ENCODE measurements at places on chromosomes 1 and 21.

- no peak for DNase-seq
- H3K4me3 ChIP-seq = peak overlapping the region; percentile 23
- no peaks in the 10 kb centered on the region for H3K27me3 ChIP-seq
- peaks cover 2% of the 10 kb centered on the region for H3K36me3 ChIP-seq
Observed at GRCh38 chr1:77673030-77673429, 9.4 kb downstream of the ZZZ3 start.

DNA sequence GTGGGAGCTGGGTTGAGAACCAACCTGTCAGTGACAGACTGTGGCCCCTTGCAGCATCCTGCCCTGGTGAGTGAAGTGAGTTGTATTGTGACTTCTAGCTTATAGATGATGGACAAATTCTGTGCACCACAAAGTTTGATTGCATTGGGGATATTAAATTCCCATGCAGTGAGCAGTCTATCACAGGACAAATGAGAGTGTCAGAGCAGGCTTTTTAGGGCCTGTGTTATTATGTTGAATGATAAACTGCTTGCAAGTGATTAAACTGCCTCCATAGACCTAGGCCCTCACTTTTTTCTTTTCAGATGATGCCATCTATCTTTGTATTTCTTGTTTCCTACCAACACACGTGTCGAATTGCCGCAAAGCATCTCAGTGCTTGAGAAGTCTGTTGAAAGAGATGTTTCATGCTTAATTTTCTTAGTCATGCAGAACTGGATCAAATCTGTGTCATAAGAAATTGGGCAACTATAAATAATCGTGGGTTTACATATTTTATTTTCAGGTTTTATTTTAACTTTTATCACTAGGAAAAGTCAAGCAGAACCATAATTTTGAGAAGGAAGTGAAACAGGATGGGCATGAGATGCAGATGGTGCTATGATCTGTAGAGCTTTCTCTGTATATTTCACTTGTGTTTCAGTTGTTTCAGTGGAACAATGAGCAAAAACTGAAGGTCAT, 199.2 kb downstream of the S1PR1 start:
- H3K36me3 ChIP-seq = no peaks in the 10 kb centered on the region
- no peaks in the 10 kb centered on the region for H3K27me3 ChIP-seq
- no peak overlapping the region for H3K27ac ChIP-seq
- H3K4me3 ChIP-seq = no peak overlapping the region
- H3K4me1 ChIP-seq = no peaks in the 10 kb centered on the region
- DNase-seq = no peak

DNA sequence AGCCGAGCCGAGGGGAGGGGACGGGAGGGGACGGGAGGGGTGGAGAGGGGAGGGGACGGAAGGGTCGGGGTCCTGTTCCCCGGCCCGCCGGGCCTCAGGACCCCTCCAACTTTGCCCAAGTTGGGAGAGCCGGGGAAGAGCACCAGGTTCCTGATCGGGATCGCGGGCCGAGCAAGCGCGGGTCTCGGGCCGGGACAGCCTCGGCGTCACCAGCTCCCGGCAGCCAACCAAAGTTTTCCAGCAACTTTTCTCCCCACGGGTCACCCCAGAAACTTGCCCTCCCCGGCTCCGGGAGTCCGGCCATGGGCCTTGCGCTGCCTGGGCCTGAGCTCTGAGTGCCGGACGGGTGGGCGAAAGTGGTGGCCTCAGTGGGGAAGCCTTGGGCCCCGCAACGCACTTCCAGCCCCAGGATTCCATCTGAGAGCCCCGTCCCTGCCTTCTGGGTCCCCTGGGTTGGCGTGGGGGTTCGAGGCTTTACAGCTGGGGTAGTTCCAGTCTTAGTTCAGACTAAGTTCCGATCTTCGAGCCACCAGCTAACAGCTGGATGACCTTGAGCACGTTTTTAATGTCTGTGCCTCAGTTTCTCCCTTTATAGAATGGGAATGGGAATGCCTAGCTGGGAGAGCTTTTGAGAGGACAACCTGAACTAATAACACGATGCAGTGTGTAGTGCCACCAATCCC, 458 bp downstream of the ZC3H12A start:
- DNase-seq = peak; percentile 32
- H3K4me3 ChIP-seq = peak overlapping the region; percentile 77
- H3K36me3 ChIP-seq = peaks cover 36% of the 10 kb centered on the region
- peaks cover 74% of the 10 kb centered on the region for H3K4me1 ChIP-seq

GRCh38 chr1:109067883-109068282, 7.9 kb downstream of the TAF13 start:
- no peak overlapping the region for H3K4me3 ChIP-seq
- peaks cover 22% of the 10 kb centered on the region for H3K36me3 ChIP-seq
- DNase-seq = no peak

DNA sequence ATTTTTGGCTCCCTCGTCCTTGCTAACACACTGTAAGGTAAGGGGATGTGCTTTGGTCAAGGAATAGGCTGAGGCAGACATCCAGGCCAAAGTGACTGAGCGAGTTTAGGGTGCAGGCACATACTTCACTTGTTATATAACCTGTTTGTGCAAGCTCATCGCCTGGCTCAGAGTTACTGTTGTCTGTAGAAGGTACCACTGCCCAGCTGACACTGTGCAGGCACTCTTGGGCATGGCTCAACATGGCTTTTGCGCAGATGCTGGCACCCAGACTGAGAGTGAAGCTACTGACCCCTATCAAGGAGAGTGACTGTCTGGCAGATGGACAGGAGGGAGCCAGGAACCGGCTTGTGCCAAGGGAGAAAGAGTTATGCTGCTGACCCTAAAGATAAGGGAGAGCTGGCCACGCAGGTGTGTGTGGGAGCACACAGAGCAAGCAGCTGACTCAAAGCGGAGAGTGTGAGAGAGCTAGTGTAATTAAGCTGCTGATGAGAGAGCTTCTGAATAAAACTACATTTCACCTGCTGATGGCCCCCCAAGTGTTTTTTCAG, 307.3 kb upstream of the USP24 start:
- H3K27ac ChIP-seq = no peak overlapping the region
- no peaks in the 10 kb centered on the region for H3K27me3 ChIP-seq
- H3K36me3 ChIP-seq = no peaks in the 10 kb centered on the region
- DNase-seq = no peak
- no peak overlapping the region for H3K4me3 ChIP-seq

DNA sequence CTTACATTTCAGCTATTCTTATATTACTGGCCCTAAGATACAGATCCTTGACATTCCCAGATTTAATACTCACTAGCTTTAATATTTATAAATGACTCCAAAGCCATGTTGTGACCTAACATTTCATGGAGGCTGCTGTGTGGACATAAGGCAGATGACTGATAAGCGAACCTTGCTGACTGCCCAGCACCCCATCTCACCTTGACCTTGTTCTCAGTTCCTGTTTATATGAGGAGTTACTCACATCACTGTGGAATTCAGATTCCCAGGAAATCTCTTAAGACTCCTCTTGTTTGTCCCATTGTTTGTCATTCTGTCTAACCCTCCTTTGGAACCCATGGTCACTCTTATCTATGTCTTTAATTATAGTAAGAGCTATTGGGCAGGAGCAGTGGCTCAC, 21.9 kb downstream of the RAB3B start:
- H3K4me1 ChIP-seq = no peaks in the 10 kb centered on the region
- H3K27ac ChIP-seq = no peak overlapping the region
- H3K27me3 ChIP-seq = no peaks in the 10 kb centered on the region
- no peak overlapping the region for H3K4me3 ChIP-seq

DNA sequence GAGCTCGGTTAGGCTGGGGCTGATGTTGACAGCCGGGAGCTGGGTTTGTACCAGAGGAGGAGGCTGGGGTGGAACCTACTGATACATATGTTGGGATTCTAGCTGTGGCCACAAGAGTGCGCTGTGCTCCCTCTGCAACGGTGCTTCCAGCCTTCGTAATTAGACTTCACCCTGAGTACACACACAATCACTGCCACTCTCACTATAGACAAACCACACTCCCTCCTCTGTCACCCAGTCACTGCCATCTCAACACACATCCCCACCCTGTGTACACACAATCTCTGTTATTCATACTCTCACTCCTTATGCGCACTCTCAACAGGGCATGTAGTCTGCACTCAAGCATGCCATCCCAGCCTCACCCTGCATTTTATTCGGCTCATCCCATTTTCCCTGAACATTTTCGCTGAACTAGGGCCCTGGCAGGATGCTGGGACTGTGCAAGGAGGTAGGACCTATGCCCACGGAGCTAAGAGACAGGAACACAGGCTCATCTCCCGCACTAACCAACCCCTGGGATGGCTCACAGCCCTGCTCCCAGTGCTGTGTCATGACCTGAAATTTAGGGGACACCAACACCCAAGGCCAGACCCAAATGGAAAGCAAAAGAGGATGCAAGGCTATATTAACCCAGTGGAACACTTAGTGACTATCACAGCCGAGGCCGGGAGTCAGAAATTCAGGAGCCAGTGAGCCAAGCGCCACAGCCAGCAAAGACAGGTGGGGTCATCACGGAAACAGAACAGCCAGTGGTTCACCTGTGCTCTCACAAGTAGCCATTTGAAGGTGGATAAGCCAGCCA, 5.7 kb downstream of the GJB3 start:
- H3K27me3 ChIP-seq = no peaks in the 10 kb centered on the region
- no peak overlapping the region for H3K27ac ChIP-seq
- H3K36me3 ChIP-seq = no peaks in the 10 kb centered on the region
- no peak overlapping the region for H3K4me3 ChIP-seq

- peaks cover 4% of the 10 kb centered on the region for H3K36me3 ChIP-seq
- no peak overlapping the region for H3K4me3 ChIP-seq
- no peaks in the 10 kb centered on the region for H3K27me3 ChIP-seq
- H3K4me1 ChIP-seq = peaks cover 2% of the 10 kb centered on the region
- DNase-seq = no peak
- no peak overlapping the region for H3K27ac ChIP-seq
Observed at GRCh38 chr1:33080373-33080772, 580 bp upstream of the AZIN2 start.

GRCh38 chr1:160794376-160794775, 1.6 kb upstream of the LY9 start:
- DNase-seq = no peak
- no peak overlapping the region for H3K4me3 ChIP-seq
- no peaks in the 10 kb centered on the region for H3K4me1 ChIP-seq
- H3K27ac ChIP-seq = no peak overlapping the region

DNA sequence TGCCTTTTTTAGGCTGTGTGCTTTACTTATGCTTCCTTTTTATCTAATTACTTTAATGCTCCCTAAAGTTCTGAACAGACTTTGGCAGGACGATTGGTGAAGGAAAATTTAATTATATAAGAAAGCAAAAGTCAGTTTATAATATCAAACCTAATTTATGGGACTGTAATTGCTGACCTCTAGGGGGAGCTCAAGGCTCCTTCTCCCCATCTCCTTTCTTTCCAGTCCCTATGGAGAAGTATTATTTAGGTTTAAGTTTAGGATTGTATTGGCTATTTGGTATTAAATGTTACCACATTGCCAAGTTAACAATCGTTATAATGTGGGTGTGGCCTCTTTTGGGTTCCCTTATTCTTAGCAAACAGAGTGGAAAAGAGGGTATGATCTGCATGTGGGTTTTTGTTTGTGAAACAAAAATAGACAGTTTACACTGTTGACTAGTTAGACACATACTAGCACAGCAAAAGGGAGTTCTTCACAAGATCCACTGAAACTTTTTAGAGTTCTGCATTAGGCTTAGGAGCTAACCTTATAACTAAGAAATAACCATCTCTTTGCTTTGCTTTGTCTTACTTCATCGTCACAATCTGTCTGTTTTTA, 48.2 kb upstream of the TNFSF4 start:
- H3K36me3 ChIP-seq = no peaks in the 10 kb centered on the region
- no peaks in the 10 kb centered on the region for H3K27me3 ChIP-seq
- no peak overlapping the region for H3K27ac ChIP-seq
- H3K4me1 ChIP-seq = peaks cover 14% of the 10 kb centered on the region

- no peaks in the 10 kb centered on the region for H3K27me3 ChIP-seq
- no peaks in the 10 kb centered on the region for H3K4me1 ChIP-seq
- no peak overlapping the region for H3K4me3 ChIP-seq
- no peaks in the 10 kb centered on the region for H3K36me3 ChIP-seq
Observed at GRCh38 chr1:81453367-81453703, 347.4 kb upstream of the ADGRL2 start.

GRCh38 chr21:14488672-14489204, 57.4 kb downstream of the SAMSN1 start:
- no peak overlapping the region for H3K4me3 ChIP-seq
- no peak overlapping the region for H3K27ac ChIP-seq
- no peak for DNase-seq
- H3K27me3 ChIP-seq = no peaks in the 10 kb centered on the region
- no peaks in the 10 kb centered on the region for H3K36me3 ChIP-seq
- no peaks in the 10 kb centered on the region for H3K4me1 ChIP-seq

- DNase-seq = no peak
- peaks cover 34% of the 10 kb centered on the region for H3K36me3 ChIP-seq
- no peaks in the 10 kb centered on the region for H3K27me3 ChIP-seq
- H3K4me1 ChIP-seq = no peaks in the 10 kb centered on the region
Observed at GRCh38 chr1:229597877-229598276, 28.0 kb downstream of the TAF5L start.

DNA sequence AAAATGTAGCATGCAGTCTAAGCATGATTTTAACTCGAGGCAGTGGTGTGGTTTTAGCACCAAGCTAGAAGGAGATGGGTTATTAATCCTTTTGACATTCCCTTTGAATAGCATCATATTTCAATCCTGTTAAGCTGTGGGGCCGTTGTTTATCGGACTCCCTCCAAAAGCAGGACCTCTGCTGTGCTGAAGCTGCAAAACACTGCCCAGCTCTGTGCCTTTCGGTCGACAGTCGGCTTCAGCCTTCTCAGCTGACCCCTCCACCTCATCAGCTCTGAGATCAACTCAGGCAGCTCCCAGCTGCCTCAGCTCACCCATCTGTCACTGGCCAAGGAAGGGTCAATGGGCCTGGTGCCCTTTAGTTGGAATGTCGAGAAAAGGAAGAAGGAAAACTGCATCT, 95.5 kb downstream of the KAZN start:
- H3K27me3 ChIP-seq = no peaks in the 10 kb centered on the region
- H3K27ac ChIP-seq = no peak overlapping the region
- no peak overlapping the region for H3K4me3 ChIP-seq
- no peak for DNase-seq

DNA sequence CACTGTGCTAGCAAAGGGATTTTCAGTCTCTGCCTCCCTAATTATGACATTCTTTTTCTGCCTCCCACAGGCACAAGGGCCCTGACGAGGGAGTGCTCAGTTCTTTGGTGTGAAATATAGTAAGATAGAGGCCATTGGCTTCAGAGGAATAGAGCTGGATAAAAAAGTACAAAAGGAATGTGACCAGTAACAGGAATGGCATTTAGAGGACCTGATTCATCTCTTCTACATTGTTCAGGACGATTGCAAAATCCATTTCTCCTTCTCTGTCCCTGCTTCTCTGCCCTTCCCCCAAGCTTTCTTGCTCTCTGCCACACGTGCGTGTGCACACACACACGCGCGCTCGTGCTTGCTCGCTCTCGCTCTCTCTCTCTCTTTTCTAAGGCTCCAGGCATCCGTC, 668.2 kb downstream of the KIF26B start:
- no peaks in the 10 kb centered on the region for H3K27me3 ChIP-seq
- peak; percentile 89 for DNase-seq
- no peaks in the 10 kb centered on the region for H3K36me3 ChIP-seq

GRCh38 chr1:172837816-172838679, 179.1 kb downstream of the FASLG start:
- H3K27ac ChIP-seq = no peak overlapping the region
- H3K4me3 ChIP-seq = no peak overlapping the region
- H3K27me3 ChIP-seq = no peaks in the 10 kb centered on the region
- H3K36me3 ChIP-seq = no peaks in the 10 kb centered on the region
- no peak for DNase-seq

All from trophoblast cell (in vitro differentiated cells and primary cell).